ENCODE measurements at places on chromosomes 11 and 22.
A peak's percentile ranks its signal among the peaks of the same experiment; 100 is the strongest.

DNA sequence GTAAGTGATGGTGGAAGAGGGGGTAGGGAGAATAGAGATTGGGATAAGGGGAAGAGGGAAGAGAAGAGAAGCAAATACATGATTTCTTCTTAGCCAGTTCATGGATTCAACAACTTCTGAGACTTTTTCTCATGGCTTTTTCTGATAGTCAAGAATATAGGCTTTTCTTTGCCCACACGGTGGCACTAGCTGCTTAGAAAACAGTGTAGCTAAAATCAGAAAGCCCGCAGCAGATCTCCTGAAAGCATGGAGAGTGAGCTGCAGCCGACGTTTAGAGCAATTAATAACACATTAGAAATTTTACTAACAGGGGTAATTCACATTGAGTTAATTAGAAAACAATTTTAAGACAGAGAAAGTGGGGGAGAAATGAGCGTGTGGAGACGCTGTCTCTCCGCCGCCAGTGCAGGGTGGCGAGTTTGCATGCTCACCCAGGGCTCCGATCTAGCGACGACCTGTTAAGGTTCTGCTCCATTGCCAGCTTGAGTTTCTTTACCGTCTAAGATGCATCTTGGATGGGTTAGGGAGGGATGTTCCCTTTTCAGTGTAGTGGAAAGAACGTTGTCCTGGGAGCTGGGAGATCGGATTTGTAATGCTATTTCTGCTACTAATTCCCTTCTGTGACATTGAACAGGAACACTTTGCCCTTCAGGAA is 3.3 kb upstream of the RAG1 start:
- H3K4me3 ChIP-seq: no peak overlapping the region
- peaks cover 4% of the 10 kb centered on the region for H3K27me3 ChIP-seq
- no peaks in the 10 kb centered on the region for H3K36me3 ChIP-seq
- no peaks in the 10 kb centered on the region for H3K4me1 ChIP-seq
- no peak for DNase-seq
- no peak overlapping the region for H3K27ac ChIP-seq

GRCh38 chr11:45304992-45305335 is 18.8 kb upstream of the SYT13 start:
- H3K4me3 ChIP-seq: no peak overlapping the region
- H3K4me1 ChIP-seq: no peaks in the 10 kb centered on the region
- no peak for DNase-seq
- no peak overlapping the region for H3K27ac ChIP-seq
- H3K36me3 ChIP-seq: no peaks in the 10 kb centered on the region

- H3K4me3 ChIP-seq: no peak overlapping the region
- no peaks in the 10 kb centered on the region for H3K27me3 ChIP-seq
- DNase-seq: no peak
- no peaks in the 10 kb centered on the region for H3K4me1 ChIP-seq
These were observed 7.6 kb downstream of the APOBEC3A start for GRCh38 chr22:38964989-38965388.

DNA sequence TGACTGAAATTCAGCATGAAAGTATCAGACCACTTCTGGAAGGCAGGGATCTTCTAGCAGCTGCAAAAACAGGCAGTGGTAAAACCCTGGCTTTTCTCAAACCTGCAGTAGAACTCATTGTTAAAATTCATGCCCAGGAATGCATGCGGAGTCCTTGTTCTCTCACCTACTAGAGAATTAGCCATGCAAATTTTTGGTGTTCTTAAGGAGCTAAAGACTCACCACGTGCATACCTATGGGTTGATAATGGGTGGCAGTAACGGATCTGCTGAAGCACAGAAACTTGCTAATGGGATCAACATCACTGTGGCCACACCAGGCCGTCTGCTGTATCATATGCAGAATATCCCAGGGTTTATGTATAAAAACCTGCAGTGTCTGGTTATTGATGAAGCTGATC is 19.1 kb downstream of the ZBTB44 start:
- H3K27me3 ChIP-seq: no peaks in the 10 kb centered on the region
- H3K4me3 ChIP-seq: no peak overlapping the region
- no peak for DNase-seq
- H3K27ac ChIP-seq: no peak overlapping the region

- no peaks in the 10 kb centered on the region for H3K4me1 ChIP-seq
- no peaks in the 10 kb centered on the region for H3K36me3 ChIP-seq
- DNase-seq: no peak
- H3K27ac ChIP-seq: no peak overlapping the region
These were observed 50.4 kb downstream of the TPCN2 start for GRCh38 chr11:69099180-69099579.

GRCh38 chr11:3824714-3825472 is 15.9 kb downstream of the RHOG start:
- H3K27ac ChIP-seq: peak overlapping the region; percentile 39
- DNase-seq: peak; percentile 66
- no peaks in the 10 kb centered on the region for H3K4me1 ChIP-seq
- no peak overlapping the region for H3K4me3 ChIP-seq
- H3K36me3 ChIP-seq: peaks cover 29% of the 10 kb centered on the region

DNA sequence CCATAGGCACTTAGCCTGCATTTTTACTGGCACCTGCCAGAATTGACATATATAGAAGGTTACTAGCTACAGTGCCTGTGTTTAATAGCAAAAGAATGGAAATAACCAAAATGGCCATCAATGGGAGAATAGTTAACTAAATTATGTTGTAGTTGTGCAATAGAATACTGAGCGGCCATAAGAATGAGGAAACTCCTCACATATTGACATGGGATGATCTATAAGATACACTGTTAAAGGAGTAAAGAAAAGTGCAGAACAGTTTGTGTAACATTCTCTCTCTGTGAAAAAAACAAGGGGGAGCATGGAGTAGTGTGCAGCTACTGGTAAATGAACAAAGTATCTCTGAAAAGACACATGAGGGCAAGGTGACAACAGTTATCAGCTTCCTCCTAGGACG is 21.5 kb downstream of the ARAP1 start:
- no peak overlapping the region for H3K4me3 ChIP-seq
- no peak overlapping the region for H3K27ac ChIP-seq
- H3K36me3 ChIP-seq: peaks cover 8% of the 10 kb centered on the region
- H3K27me3 ChIP-seq: no peaks in the 10 kb centered on the region

DNA sequence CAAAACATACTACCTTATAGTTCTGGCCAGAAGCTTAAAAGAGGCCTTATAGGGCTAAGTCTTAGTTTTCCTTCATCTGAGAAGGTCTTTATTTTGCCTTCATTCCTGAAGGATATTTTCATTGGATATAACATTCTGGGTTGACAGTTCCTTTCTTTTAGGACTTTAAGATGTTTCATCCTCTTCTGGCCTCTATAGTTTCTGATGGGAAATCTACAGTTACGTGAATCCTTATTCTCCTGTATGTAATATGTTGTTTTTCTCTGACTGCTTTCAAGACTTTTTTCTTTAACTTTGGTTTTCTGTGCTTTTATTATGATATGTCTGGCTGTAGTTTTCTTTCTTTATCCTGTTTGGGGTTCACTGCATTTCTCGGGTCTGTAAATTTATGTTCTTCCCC is 48.2 kb downstream of the BCR start:
- H3K4me1 ChIP-seq: peaks cover 36% of the 10 kb centered on the region
- H3K27ac ChIP-seq: no peak overlapping the region
- H3K36me3 ChIP-seq: no peaks in the 10 kb centered on the region
- DNase-seq: no peak
- no peaks in the 10 kb centered on the region for H3K27me3 ChIP-seq

GRCh38 chr11:103380031-103380430 is 270.8 kb downstream of the DYNC2H1 start:
- no peaks in the 10 kb centered on the region for H3K27me3 ChIP-seq
- H3K4me3 ChIP-seq: no peak overlapping the region
- DNase-seq: no peak
- no peak overlapping the region for H3K27ac ChIP-seq
- no peaks in the 10 kb centered on the region for H3K4me1 ChIP-seq
- H3K36me3 ChIP-seq: no peaks in the 10 kb centered on the region

GRCh38 chr11:4061700-4062099 is 32.9 kb upstream of the RRM1 start:
- no peak overlapping the region for H3K4me3 ChIP-seq
- no peak for DNase-seq
- peaks cover 31% of the 10 kb centered on the region for H3K36me3 ChIP-seq
- no peak overlapping the region for H3K27ac ChIP-seq

DNA sequence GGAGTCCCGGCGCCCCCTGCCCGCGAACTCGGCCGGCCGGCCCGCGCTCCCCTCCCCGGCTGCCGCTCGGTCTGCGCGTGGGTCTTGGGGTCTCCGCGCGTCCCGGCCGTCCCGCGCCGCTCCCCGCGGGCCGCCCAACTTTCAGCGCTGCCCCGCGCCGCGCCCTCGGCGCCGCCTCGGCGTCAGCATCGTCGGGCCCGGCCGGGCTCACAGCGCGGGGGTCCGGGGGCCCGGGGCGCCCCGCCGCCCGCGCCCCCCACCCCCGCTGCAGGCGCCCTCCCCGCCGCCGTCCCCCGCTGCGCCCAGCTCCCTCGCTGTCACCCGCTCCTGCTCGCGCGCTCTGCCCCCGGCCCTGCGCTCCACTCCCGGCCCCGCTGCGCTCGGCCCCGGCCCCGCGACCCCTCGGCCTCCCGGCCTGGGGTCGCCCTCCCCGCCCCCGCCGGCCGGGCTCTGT is at the start of gene KCNJ4:
Gene KCNJ4, minus strand, starts transcription at position 124 of the 454 bp plus-strand sequence. CDS start 27,067 bp downstream, outside the sequence.
- H3K27ac ChIP-seq: no peak within 1 kb of the TSS
- peaks cover 10% of the 10 kb centered on the region for H3K4me1 ChIP-seq
- H3K4me3 ChIP-seq: peak within 1 kb of the TSS; percentile 45
- peaks cover 46% of the 10 kb centered on the region for H3K27me3 ChIP-seq

- no peak overlapping the region for H3K27ac ChIP-seq
- DNase-seq: no peak
- H3K27me3 ChIP-seq: no peaks in the 10 kb centered on the region
- H3K4me1 ChIP-seq: no peaks in the 10 kb centered on the region
These were observed 301.8 kb upstream of the SORL1-AS1 start for GRCh38 chr11:121754598-121754997.

- H3K4me3 ChIP-seq: no peak overlapping the region
- H3K4me1 ChIP-seq: no peaks in the 10 kb centered on the region
- DNase-seq: no peak
- H3K36me3 ChIP-seq: no peaks in the 10 kb centered on the region
These were observed 179.4 kb downstream of the CADM1 start for GRCh38 chr11:115324581-115325432.

DNA sequence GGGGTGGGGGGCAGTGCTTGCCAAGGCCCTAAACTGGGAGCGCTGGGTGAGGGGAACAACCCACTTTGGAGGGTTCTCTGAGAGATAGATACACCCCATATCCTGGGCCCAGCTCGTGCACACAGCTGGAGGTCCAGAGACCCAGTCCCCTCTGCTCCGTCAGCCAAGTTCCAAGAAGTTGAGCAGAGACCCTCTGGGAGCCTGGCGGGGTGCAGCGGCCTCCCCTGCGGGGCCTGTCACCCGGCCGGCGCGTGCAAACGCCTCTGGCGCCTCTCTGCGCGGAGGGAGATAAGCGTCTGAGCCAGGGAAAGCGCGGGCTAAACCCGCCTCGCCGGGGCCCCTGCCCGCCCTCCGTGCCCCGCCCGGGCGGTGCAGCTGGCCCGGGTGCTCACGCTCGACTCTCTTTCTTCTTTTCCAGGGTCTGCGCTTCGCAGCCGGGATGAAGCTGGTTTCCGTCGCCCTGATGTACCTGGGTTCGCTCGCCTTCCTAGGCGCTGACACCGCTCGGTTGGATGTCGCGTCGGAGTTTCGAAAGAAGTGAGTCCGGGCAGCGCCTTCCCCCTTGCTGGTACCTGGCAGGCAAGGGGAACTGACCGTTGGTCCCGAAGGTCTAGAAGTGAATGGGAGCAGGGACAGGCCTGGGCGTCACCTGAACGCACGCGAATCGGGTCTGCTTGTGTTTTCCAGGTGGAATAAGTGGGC is 540 bp downstream of the ADM start:
- peak overlapping the region; percentile 98 for H3K4me3 ChIP-seq
- H3K27ac ChIP-seq: no peak overlapping the region
- H3K4me1 ChIP-seq: peaks cover 47% of the 10 kb centered on the region
- no peaks in the 10 kb centered on the region for H3K36me3 ChIP-seq

- H3K4me1 ChIP-seq: no peaks in the 10 kb centered on the region
- no peak overlapping the region for H3K27ac ChIP-seq
- H3K36me3 ChIP-seq: no peaks in the 10 kb centered on the region
- no peak overlapping the region for H3K4me3 ChIP-seq
- no peak for DNase-seq
These were observed 59.6 kb downstream of the MTNR1B start for GRCh38 chr11:93028960-93029522.

- H3K27me3 ChIP-seq: no peaks in the 10 kb centered on the region
- DNase-seq: no peak
These were observed 147.5 kb downstream of the ELP4 start for GRCh38 chr11:31657091-31657490.

GRCh38 chr11:68780829-68781228 is 29.5 kb upstream of the TESMIN start:
- no peak overlapping the region for H3K27ac ChIP-seq
- H3K36me3 ChIP-seq: peaks cover 55% of the 10 kb centered on the region
- DNase-seq: no peak
- H3K27me3 ChIP-seq: no peaks in the 10 kb centered on the region
- no peaks in the 10 kb centered on the region for H3K4me1 ChIP-seq

GRCh38 chr11:3626250-3626960 is 15.4 kb downstream of the ART5 start:
- no peak for DNase-seq
- no peak overlapping the region for H3K4me3 ChIP-seq
- no peaks in the 10 kb centered on the region for H3K36me3 ChIP-seq
- no peaks in the 10 kb centered on the region for H3K27me3 ChIP-seq

- no peaks in the 10 kb centered on the region for H3K4me1 ChIP-seq
- no peak for DNase-seq
- H3K27ac ChIP-seq: no peak overlapping the region
- H3K4me3 ChIP-seq: no peak overlapping the region
- H3K36me3 ChIP-seq: no peaks in the 10 kb centered on the region
These were observed 63.5 kb upstream of the WNT11 start for GRCh38 chr11:76269661-76270261.

- no peaks in the 10 kb centered on the region for H3K27me3 ChIP-seq
- no peaks in the 10 kb centered on the region for H3K4me1 ChIP-seq
- no peak for DNase-seq
- H3K36me3 ChIP-seq: no peaks in the 10 kb centered on the region
These were observed 118.8 kb downstream of the DBX1 start for GRCh38 chr11:20041499-20041898.

DNA sequence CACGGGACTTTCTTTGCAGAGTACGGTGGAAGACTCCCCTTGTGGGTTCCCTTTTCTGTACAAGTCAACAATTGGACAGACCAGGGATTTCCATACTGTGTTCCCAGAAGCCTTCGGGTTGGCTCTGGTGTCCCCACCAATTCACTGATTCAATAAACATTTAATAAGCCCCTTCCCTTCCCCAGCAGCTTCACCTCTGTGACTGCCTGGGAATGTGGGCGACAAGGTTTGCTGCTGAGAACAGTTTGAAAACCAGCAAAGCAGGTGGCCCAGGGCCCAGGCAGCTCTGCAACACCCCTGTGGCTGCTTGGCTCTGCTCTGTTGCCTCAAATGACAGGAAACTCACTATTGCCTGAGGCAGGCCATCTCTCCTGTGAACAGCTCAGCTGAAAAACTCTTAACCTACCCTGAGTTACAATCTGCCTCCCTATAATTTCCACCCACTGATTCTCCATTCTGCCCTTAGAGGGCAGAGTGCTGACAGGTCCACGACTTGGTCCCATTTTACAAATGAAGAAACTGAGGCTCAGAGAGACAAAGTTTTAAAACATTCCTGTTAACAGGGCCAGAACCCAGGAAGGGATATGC is 10.4 kb downstream of the ADORA2A start:
- H3K4me1 ChIP-seq: peaks cover 35% of the 10 kb centered on the region
- DNase-seq: no peak
- H3K4me3 ChIP-seq: no peak overlapping the region
- peaks cover 54% of the 10 kb centered on the region for H3K36me3 ChIP-seq

GRCh38 chr11:126664643-126665042 is 309.2 kb downstream of the ST3GAL4 start:
- H3K27ac ChIP-seq: no peak overlapping the region
- no peak for DNase-seq
- H3K4me1 ChIP-seq: no peaks in the 10 kb centered on the region
- no peaks in the 10 kb centered on the region for H3K36me3 ChIP-seq
- no peak overlapping the region for H3K4me3 ChIP-seq
